Left hindlimb (tissue), 1 donor: ENCODE measurements at places on chromosomes 6 and 20.

DNA sequence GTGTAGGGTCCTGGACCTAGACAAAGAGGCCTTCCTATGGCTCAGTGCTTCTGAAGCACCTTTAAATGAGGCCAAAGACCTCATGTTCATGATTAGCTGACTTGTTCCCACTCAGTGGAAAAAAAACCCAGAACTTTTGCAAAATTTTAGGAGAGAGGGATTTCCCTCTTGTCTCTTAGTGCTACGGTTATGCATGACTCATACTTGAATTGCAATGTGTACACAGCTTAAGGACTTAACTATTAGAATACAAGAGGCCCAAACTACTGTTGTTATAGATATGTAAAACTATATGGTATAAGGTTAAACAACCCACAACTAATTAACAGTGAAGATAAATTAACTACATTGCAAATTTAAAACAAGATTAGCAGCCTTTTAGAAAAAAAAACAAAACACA lies 32.3 kb upstream of the HLA-A start:
- no peak for DNase-seq

- DNase-seq: no peak
Measured at GRCh38 chr20:55054453-55054852, 579.1 kb downstream of the DOK5 start.

- DNase-seq: no peak
Measured at GRCh38 chr6:14655201-14656061, 537.9 kb downstream of the CD83 start.

DNA sequence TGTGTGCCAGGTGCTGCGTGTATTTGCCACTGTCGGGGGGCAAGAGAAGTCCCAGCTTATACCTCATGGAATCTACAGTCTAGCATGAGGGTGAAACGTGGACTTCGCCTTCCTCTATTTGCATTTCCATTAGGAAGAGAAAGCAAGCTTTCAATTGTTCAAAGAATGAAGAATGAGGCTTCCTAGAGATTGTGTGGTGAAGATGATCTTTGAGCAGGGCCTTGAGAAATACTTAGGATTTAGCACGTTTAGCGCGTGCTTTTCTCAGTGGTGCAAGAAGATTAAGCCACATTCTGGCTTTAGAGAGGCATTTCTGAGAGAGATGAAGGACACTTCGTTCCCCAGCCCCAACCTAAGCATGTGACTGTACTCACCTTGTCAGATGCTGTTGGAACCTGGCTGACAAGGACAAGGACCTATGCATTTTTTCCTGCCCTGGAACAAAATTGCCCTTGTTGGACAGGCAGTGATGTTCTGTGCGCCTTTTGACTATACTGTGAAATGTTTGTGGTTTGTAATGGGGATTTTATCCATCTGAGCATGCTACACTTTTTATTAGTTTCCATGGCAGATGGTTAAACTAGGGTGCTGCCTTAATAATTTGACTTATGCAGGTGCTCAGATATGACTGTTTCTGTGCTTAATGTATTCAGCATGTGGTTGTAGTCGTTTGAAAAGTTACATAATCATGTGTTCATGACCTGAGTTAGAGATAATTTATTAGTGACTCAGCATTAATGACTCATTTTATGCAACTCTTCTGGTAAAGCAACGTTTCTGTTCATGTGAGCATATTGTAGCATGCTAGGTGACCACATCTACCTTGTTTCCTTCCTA lies 10.7 kb downstream of the TULP4 start:
- DNase-seq: no peak

GRCh38 chr20:45938727-45939438 lies 4.4 kb downstream of the PCIF1 start:
- DNase-seq: no peak

- DNase-seq: no peak
Measured at GRCh38 chr6:151961809-151962208, 154.3 kb downstream of the ESR1 start.

DNA sequence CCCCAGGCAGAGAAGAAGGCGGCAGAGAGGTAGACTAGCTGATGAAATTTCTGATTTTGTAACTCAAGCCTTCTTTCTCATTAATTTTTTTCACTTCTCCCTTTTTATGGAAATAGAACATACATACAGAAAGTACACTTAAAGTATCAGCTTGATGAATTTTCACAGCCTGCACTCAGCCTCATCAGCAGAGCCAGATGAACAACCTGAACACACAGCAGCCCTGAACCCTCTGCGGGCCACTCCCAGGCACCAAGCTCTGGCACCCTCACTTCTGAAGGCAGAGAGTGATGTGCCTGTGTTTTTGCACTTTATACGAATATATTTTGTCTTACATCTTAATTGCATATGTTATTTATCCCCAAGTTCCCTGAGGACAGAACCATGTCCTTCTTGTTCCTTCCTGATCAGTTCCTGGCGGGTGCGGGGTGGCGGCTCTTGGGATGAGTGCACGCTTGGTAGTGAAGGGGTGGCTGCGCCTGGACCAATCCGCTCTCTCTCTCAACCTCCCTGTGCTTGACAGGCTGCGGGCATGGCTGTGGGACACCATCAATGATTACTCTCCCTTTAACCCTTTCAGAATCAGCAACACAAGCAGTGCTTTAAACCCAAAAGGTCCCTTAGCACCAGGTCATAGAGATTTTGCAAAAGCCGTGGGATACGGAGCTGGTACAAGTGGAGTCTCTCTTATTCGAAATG lies 34.8 kb upstream of the AFDN start:
- DNase-seq: no peak

- DNase-seq: no peak
Measured at GRCh38 chr6:98946266-98946878, 1.4 kb downstream of the FBXL4 start.

DNA sequence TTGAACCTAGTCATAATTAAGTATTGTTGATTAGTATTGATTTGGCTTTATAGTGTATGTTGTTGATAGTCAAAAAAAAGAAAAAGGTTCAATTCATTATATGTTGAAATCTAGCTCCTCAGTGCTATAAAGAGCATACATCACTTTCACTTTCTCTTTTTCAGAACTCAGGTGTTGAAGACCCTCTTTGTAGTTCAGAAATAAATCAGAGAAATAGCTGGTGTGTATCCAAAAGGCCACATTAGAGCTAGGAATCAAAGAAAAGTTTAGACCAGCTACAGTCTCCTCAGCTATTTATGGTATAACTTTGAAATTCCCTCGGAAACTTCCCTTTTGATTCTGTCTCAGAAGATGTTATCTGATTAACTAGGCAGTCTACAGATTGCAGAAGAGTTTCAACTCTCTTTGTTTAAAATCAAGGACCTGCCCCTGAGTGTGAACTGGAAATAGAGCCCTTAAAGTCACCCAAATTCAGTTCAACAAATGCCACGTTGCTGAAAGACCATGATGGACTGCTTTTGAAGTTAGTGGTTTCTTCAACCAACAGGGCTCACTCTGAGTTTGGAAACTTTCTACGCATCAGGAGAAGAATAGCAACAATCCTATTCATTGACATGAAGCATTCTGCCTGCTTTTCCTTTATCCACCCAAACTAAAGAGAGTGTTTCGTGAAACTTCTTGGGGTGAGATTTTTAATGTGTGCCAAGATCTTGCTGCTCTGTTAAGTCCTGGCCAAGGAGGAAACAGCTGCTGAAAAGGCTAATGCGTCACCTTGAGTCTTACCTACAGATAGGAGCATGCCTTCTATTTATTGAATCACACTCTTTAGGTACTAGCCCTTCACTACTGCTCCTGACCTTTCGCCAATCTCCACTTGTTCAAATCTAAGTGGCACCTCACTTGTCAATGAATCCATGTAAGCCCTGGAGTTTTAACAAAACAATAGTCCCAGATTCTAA lies 111.7 kb downstream of the TNFRSF21 start:
- no peak for DNase-seq

GRCh38 chr6:158552796-158553138 lies 7.1 kb upstream of the TMEM181 start:
- no peak for DNase-seq

- DNase-seq: no peak
Measured at GRCh38 chr6:116595247-116595646, 21.0 kb upstream of the RSPH4A start.

DNA sequence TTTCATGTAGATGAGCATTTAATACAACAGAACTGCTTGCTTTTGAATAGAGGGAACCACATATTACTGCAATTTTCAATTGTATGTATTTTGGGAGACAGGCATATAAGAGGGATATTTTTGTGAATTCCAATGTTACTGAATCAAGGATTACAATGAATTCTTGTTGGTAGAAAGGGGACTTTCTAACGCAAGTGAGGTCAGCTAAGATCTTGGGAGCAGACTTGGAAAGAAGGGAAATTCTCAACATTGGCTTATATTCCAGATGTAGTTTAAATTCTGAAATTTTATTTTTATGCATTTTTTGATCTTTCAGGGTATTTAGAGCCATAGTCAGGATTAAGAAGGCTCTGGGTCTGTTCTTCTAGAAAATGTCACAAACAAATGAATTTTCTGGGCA lies 43.3 kb upstream of the CTAGE9 start:
- no peak for DNase-seq

GRCh38 chr6:20870021-20870420 lies 335.8 kb downstream of the CDKAL1 start:
- no peak for DNase-seq

DNA sequence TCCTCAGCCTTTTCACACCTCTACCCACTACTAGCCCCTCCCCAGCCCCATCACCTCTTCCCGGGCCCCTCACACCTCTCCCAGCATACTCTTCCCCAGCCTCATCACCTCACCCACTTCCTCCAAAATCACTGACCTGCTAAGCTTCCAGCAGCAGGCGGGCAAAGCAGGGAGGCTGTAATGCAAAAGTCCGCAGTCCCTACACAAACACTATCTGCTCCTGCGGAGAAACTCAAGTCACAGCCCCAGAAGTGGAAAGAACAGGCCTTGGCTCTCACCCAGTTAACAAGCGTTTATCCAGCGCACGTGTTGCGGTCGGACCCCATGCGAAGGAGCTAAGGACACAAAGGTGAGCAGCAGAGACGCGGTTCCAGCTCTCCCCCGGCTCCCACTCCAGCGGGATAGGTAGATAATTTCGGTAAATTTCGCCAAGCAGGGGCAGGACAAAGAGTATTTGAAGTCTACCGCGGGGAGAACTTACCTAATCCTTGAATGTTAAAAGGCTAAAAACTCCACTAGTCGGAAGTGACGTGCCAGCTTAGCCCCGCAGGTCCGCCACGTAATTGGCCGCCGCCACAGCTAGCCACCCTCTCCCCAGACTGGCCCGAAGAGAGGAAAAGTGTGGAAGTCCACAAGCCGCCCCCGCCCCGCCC lies 728 bp upstream of the TRIM39 start:
- DNase-seq: peak; percentile 54

GRCh38 chr6:34459899-34460593 lies 5.8 kb upstream of the PACSIN1 start:
- no peak for DNase-seq

DNA sequence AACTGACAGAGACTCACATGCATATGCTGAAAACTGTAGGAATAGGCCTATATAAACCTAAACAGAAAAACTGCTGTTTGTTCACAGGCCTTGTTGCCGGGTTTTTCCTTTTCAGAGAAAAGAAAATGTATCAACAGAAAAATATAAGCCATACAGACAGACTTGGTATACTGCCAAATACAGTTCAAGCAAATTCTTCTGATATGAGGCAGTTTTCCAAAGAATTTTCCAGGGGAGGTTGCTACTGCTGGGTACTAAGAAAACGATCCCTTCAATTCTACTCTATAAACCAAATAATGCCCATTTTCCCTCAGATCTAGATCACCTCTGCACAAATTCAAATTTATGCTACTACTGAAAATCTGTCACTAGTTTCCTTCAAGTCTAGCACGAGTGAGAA lies 59.4 kb downstream of the ME1 start:
- no peak for DNase-seq

DNA sequence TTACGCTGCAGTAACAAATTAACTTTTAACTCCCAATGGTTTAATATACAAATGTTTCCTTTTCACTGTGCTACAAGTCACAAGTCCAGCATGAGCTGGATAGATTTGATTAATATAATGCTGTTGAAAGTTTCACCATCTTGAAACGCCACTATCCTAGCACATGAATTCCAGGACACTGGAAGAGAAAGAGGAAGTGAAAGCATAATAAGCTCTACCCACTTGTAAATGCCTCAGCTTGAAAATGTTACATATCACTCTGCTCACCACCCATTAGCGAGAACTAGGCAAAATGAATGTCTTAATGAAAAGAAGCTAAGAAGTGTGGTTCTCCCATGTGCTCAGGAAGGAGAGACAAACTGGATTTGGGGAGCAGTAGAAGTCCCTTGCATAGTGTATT lies 46.9 kb downstream of the PCSK2 start:
- DNase-seq: no peak

DNA sequence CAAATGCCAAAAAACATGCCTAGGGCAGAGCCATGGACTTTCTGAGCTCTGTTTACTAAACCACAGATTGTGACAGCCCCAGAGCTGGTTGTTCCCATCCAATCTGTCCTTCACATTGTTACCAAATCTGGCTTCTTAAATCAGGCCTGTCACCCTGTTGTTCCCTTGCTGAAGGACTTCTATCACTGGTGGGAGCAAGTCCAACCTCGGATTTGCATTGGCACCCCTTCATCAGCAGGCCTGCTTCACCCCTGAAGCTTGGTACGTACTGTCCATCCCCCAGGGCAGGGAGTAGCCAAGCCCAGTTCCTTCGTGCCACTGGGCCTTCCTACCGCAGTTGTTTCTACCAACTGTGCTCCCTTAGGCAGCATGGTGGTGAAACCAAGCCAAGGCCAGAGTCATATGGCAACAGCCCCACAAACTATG lies 357.3 kb upstream of the JARID2 start:
- DNase-seq: no peak

DNA sequence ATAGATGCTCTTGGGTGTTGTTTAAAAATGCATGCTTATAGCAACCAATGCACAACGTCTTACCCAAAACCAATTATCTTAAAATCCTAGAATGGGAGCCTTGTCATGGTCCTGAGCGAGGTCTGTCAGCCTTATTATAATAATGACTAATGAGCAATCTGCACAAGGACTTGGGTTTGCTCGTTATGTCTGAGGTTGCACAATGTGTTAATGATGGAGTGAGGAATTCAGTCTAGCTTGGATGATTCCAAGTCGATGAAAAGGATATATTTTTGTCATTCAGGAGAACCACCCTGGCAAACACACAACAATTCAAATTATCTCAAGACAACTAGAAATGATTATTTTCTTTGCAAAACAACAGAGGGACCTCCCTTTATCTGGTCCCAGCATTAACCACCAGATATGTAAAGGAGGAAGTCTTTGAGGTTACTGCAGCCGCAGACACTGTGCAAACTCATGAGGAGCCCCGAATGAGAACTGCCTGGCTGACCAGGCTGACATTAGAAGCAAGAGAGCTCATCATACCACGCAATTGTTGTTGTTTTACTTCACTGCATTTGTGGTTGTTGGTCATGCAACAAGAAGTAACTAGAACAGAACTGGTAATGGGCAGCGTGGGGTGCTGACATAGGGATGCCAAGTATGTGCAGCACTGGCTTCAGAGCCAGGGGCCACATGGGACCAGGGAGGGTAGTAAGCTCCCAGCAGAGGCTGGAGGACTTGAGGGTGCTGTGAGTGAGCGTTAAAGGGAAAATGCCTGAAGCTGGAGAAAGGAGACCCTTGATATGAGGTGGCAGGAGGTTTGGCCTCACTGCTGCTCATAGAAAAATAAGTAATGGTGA lies 488.3 kb downstream of the CDH26 start:
- DNase-seq: no peak

- no peak for DNase-seq
Measured at GRCh38 chr6:137816133-137816579, 50.9 kb upstream of the TNFAIP3 start.
